ENCODE measurements at places on chromosomes 1 and 21.

DNA sequence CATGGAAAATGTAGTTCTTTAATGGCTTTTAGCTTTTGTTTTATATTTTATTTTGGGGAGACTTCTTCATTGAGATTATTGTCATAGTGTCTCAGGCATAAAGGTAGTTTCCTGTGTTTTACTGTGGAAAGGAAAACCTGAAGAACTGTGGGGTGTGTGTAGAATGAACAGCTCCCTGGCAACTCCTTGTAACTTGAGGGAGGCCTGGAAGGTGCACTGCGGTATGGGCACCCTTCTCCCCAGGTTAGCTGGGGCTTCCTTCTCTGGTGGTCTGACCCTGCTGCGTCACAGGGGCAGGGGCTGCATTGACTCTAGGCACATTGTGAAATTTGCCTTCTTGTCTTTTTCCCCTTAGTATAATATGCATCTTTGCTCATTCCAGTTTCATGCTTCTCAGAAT, 1.7 kb downstream of the ATP1B1 start:
- no peak for DNase-seq

- no peak for DNase-seq
Observed at GRCh38 chr1:183027791-183028190, 4.6 kb downstream of the LAMC1 start.

GRCh38 chr1:116230712-116231111, 119.5 kb downstream of the MAB21L3 start:
- DNase-seq: no peak

DNA sequence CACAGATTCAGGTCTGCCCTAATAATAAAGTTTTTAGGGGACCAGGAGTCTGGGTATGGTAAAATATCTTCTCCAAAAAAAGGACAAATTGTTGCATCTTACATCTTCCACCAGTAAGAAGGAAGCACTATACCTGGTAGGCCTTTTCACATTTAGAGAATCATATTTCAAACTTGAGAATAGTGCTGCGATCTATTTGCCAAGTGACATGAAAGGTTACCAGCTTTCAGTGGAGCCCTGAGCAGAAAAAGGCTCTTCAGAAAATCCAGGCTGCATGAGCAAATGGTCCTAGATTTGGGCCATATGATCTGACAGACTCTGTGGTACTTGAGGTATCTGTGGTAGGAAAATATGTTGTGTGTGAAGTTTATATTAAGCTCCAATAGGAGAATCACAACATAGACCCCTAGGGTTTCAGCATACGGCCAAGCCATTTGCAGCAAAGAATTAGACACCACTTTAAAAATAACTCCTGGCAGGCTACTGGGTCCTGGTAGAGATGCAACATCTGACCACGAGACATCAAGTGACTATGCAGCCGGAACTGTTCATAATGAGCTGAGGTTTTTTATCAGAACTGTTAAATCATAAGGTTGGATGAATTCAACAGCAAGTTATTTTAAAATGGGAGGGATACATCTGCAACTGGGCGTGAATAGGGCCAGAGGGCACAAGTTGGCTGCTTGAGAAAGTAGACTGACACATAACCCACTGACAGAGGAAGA, 38.6 kb upstream of the CCDC190 start:
- DNase-seq: peak; percentile 93

- DNase-seq: no peak
Observed at GRCh38 chr21:40179166-40179565, 311.9 kb downstream of the PCP4 start.

DNA sequence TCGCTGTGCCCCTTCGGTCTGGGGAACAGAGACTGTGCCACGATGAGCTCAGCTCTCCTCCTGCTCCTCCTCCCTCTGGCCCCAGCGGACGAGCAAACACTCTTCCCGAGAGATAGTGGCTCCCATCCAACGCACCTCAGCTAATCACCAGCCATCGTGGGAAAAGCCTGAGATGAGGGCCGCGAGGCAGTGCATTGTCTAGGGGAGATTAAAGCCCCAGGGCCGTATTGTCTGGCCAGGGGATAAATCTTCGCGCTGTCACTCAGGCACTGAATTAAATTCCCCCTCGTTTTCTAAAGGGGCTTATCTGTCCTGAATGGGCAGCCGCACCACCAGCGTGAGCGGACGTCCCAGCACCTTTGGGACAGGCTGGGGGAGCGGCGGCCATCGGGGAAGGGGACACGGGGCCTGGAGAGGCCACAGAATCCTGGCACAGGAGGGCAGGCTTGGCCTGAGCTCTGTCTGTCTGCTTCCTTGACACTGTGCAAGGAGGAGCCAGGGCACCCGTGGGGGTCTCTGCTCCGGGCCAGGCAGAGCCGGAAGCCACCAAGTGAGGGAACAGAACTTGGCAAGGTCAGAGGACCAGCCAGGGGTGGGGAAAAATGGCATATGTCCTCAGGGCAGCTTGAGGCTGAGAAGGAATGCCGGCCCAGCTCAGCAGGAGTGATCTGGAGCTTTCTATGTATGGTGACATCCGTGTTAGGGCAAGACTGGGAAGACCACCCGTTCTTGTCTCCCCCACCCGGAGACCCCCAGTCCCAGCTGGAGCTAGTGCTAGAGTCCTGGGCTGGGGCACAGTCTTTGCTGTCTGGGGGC, 32.3 kb downstream of the PRDM16 start:
- no peak for DNase-seq

DNA sequence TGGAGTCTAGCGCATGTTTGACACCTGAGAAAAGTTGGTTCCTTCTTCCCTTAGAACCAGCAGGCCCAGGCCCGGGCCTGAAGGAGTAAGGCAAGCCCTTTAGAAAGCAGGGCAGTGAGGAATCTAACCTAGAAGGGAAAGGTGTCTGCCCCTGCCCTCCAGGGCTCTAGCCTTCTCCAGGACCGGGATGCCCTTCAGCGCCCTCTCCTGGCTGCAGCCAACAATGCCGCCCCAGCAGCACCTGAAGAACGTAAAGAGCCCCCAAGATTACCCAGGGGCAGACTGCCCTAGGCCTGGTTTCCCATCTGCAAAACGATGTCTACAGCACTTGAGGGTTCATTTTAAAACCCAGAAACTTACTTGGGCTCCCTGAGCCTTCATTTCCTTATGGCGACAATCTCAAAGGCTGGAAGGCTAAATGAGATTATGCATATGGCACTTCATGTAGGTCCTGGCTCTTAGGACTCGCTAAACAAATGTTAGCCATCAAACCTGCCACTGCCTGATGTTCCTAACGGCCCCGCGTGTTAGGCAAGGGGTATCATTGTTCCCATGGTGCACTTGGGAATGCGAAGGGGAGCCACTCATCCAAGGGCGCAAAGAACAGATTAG, 106.7 kb upstream of the KLHDC7A start:
- DNase-seq: no peak

GRCh38 chr1:64878931-64879611, 87.3 kb downstream of the JAK1 start:
- no peak for DNase-seq

DNA sequence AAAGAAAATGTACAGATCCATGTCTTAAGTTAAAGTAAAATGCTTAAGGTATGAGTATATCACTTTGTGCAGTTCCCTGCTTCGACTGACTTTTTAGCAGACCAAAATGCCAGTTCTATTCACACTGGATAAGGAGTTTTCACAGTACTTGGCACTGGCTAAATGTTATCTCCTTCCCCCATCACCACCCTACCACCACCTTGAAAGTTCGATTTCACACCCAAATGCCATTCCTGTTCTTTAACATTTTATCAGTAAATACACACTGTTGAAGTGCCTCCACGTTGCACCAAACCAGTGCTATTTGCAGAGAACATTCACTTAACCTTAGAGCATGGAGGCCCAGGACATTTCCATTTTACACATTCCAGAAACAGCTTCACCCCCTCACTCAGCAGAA, 100.0 kb downstream of the URB2 start:
- DNase-seq: no peak

DNA sequence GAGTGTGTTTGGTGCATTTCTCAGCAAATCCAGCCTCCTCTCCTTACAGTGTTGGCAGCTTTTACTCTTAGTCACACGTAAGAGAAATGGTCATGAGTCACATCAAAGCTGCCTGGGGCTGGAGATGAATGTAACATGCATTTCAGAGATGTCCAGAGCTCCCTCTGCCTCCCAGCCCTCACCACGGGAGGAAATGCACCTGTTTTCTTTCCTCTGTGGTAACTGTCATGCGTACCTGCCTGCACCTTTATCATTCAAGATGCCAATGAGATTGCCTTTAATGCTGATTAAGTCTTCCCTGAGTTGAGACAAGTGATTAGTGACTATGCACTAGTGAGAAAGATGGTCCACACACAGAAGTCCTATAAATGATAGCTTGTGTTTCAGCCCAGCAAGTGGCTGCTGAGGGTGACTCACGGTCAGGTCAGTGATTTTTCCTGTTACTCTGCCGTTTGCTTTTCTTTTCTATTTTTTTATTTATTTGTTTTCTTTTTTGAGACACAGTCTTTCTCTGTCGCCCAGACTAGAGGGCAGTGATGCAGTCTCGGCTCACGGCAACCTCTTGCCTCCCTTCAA, 277.3 kb upstream of the FMN2 start:
- peak; percentile 92 for DNase-seq

DNA sequence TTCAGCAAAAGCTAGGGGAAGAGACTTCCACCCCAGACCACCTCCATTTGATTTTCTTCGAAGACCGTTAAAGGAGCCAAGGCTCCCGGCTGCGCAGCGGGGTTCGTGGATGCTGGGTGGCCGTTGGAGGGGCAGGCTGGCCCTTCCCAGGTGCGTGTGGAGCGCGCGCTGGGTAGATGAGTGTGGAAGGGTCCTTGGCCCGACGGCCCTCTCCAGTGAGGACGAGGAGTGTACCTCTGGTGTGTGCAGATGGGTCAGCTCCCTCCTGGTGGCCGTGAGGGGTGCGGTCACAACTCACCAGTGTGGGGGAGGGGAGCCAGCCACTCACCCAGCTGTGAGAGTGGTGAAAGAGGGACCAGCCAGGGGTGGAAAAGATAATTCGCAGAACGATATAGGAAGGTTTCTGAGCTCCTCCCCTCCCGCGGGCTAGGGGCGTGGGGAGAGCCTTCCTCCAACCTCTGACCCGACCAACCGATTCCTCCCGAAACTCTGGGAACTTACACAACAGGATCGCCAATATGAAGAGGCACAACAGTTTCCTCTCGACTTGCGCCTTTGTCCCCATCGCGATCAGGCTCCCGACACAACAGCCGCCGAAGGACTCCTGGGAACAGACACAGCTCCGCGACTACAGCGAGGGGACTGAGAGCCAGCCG, at the start of gene F11R:
TSS of gene F11R (minus strand) at position 644 of the 656 bp plus-strand sequence. CDS start at position 565, 79 bp downstream.
- no peak for DNase-seq

DNA sequence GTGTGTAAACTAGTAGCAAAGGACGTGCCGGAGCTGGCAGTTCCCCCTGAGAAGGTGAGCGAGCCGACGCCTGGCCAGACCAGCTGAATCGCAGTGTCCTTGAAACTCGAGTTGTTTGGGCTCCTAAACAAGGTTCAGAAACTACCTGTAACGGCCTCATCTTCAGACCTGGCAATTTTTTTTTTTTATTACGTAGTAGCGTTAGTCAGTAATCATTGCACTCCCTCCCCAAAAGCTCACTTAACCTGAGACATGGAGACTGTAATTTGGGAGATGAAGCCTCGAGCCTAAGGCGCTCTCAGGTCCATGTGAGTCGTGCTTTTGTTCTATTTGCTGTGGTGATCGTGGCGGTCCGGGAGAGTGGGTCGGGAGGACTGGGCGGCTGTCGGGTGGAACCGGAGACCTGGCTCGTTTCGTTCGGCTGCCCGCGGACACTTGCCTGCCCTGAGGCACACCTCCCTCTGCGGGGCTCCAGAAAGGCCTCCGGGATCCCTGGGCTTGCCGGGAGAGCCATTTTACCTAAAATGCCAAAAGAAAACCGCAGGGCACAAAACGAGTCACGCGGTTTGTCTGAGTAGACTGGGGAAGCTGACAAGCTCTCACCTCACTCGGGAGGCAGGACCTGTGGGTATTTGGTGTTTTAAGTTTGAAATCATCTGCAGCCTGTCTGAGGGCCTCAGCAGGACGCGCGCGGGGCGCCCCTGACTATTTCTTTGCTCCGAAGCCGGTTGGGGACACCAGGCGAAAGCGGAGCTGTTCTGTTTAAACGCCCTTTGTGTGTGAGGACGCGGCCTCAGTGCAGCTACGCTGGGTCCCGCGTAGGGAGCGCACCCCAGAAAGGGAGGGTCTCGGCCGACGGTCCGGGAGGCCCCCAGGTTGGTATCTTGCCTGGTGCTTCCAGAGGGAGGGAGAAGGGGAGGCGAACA, 722 bp downstream of the LHX8 start:
- no peak for DNase-seq

DNA sequence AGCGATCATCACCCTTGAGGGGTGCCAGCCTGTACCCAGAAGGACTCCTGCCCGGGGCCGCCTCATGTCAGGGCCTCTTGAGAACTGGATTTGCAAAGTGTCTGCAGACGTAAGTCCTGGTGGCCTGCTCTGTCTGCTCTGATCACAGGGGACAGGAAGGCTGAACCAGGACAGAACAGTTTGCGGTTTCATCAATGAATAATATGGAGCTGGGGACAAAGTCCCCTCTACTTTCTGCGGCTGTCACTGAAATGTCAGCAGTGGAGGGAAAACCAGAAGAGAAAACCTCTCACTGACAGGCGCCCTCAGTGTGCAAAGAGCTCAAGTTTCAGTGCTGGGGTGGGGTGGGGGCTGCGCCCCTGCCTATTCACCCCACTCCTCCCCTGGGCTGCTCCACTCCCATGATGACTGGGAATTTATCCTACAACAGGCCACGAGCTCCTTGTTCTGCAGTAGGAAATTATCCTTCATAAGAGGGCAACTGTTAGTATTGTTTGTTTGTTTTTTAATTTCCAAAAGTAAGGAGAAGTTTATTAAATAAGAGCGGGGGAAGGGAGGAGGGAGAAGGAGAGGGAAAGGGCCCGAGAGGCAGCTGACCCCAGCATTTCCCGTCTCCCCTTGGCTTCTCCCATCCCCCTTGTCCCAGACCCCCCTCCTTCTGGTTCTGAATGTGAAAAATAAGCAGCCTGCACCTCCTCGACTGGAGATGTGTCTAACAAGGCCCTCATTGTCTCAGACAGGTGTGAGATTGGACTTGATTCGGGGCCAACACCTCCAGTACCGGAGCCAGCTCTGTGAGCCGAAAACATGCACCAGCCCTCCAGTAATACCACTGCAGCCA, 149.2 kb downstream of the CLIC6 start:
- DNase-seq: no peak

- peak; percentile 43 for DNase-seq
Observed at GRCh38 chr1:72227667-72228066, 54.7 kb downstream of the NEGR1 start.
